NCI-H1436 treated with DMSO at 0.1 percent for 48 hours (cell line): ENCODE measurements at places on chromosomes 1 and 21.

- no peak for DNase-seq
These were observed 123.3 kb downstream of the GRIK3 start for GRCh38 chr1:36910886-36911540.

DNA sequence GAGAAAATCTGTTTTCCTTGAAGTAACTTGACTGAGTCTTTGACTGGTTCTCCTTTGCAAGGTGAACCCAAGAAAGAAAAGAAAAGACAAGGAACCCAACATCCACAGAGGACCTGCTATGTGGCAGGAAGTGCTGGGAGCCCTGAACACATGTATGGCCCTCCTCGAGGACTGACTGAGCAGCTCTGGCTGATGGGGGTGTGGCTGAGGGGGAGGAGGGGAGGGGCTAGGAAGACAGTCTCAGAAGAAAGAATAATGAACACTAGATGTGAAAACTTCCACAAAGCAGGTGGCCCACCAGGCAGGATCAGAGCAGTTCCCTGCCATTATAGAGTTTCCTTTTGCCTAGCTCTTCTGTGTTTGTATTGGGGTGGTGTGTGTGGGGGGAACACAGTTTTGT lies 26.1 kb downstream of the NENF start:
- DNase-seq, result no peak

DNA sequence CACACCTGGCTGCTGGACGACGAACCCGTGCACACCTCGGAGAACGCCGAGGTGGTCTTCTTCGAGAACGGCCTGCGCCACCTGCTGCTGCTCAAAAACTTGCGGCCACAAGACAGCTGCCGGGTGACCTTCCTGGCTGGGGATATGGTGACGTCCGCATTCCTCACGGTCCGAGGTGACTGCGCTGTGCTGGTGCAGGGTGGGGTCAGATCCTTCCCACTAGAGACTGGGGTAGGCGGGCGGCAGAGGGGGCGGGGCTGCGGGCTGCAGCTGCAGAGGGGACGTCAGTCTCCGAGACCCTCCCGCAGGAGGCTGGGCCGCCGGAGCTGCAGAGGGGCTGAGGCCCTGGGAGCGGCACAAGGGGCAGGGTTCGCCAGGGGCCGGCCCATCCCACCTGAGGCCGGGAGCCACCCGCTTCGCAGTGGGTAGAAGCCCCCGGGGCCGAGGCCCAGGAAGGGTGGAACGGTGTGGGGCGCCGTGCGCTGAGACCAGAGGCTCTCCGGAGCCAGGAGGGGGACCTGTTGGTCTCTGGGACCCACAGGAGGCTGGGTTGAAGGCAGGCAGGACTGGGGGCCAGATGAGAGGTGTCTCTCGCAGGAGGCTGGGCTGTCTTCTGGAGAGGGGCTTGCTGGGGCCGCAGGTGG lies 90.6 kb downstream of the TRIM11 start:
- DNase-seq, result no peak

- DNase-seq, result no peak
These were observed 1.5 kb downstream of the C1orf159 start for GRCh38 chr1:1114431-1114830.

- DNase-seq, result no peak
These were observed 498.0 kb downstream of the MATN1 start for GRCh38 chr1:30225357-30225756.

- DNase-seq, result no peak
These were observed 16.7 kb upstream of the COL6A2 start for GRCh38 chr21:46081022-46081861.

GRCh38 chr1:38328278-38329035 lies 281.9 kb upstream of the POU3F1 start:
- no peak for DNase-seq

DNA sequence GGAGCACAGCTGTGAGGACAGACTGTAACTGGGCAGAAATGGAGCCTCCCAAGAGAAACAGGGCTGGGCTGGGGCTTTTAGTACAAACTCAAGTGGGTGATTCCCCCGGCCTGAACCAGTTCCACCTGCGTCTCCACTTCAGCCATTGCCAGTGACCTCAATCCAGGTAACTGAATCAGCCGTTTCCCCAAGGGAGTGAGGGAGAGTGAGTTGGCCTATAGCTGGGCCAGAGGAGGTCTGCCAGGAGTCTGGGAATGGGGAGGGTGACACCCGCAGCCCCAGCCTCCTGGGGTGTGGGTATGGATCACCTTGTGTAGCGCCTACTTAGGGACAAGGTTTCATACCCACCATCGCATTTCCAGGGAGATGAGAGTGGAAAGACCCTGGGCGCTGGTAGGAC lies 8.5 kb downstream of the SLC26A9 start:
- DNase-seq, result no peak

DNA sequence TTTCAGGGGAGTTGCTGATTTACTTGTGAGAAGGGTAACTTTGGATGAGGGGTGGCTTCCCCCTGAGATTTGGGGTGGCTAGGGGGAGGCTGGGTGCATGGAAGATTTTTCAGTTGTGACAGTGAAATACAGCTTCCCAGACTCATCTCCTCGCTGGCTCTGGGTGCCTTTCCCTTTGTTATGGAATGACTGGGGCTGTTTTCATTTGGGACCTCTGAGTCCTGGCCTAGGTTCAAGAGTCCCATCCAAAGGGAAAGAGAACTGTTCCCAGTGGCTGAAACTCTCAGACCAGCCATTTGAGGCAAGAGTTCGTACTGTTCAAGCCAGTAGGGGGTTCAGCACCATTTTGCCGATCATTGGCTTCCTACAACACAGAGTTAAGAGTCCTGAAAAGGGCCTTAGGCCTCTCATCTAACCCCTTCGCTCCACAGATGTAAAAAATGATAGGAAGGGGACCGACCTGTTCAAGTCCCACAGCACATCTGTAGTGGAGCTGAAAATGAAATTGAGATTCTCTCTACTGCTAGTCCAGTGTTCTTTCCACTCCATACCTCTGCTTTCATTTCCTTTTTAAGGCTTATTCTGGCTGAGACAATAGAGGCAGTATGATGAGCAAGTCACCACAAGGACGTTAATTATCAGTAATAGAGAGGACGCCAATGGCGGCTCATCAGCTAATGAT lies 958 bp downstream of the DDR2 start:
- no peak for DNase-seq

- DNase-seq, result no peak
These were observed 6.0 kb downstream of the TMPRSS2 start for GRCh38 chr21:41501919-41502318.

- DNase-seq, result no peak
These were observed 13.8 kb downstream of the DMBX1 start for GRCh38 chr1:46503421-46503820.

DNA sequence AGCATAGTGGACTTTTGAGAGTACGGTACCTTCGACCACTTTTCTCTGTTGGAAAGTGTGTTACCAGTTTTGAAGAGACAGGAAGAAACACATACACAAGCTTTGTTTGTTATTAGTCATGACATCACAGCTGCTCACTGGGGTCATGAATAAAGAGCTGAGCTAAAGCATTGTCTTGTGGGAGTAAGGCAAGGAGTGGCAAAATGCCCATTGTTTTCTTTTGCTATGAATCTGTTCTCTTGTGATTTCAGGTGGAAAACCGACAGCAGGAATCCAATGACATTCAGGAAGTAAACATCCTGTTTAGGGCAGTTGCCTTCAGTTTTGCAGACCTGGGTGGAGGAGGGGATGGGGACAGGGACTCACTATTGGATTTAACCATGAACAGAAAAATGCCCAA lies 66.2 kb downstream of the RGL1 start:
- DNase-seq, result no peak

GRCh38 chr1:17258758-17259130 lies 9.8 kb downstream of the PADI3 start:
- no peak for DNase-seq

GRCh38 chr1:40708750-40709099 lies 17.2 kb downstream of the NFYC start:
- DNase-seq, result peak; percentile 81

DNA sequence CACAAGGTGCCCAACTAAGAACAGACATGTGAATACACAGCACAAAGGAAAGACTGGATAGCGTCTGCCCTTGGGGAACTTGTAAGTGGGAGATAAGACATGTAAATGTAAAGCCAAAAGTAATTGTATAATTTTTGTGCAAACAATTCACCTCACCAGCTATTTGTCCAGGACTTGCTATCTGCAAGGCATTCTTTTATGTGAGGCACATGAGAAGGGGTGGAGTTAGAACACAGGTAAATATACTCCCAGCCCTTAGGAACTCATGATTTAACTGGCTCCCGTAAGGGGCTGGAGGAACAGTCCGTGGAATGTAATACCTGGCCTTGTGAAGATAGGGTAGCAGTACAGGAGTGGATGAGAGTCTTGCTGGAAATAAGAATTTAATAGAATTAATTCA lies 61.3 kb downstream of the CDK18 start:
- DNase-seq, result peak; percentile 75

- DNase-seq, result no peak
These were observed 1528.6 kb upstream of the TPTE start for GRCh38 chr21:8992731-8993174.

DNA sequence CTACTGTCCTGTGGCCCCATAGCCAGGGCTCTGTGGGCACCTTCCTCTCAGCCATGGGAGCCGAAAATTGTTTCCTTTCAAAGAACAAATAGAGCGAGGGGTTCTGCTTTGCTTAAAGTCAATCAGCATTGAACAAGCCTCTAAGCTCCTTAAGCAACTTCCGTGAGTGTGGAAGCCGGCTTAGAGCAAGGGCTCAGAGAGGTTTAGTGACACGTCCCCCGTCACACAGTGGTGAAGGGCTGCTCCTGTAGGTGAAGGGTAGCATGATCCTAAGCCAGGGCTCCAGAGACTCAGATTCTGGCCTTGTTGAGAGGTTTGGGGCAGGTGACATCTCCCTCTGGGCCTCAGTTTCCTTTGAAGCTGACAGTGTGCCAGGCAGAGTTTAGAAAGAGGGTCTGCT lies 94.0 kb upstream of the WNT4 start:
- no peak for DNase-seq

GRCh38 chr1:228996281-228996680 lies 261.0 kb downstream of the RHOU start:
- no peak for DNase-seq

DNA sequence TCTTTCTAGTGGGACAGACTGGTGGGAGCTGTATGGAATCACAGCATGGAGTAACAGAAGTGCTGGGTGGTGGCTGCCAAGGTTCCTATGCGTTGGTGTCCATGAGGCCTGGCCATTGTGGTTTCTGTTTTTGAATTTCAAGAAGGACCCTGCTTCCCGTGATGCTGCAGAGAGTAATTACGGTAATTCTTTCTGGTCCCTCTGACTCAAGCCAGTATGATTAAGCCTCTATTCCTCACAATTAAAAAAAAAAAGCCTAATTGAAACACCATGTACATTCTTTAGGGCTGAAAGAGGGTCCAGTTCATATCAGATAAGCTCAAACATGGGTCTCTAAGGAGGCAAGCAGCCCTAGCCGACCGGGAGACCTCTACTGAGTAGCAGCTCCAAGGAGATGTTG lies 10.5 kb upstream of the C1orf21 start:
- no peak for DNase-seq

- DNase-seq, result no peak
These were observed 32.3 kb downstream of the RCAN1 start for GRCh38 chr21:34582506-34583150.
